Brain pericyte (primary cell): ENCODE measurements at places on chromosomes 16 and 17.

- DNase-seq, result no peak
These were observed 565 bp downstream of the DDX52 start for GRCh38 chr17:37642681-37643080.

GRCh38 chr17:83062818-83063671 is 16.4 kb upstream of the METRNL start:
- no peak for DNase-seq

- no peak for DNase-seq
These were observed 381.0 kb downstream of the TOX3 start for GRCh38 chr16:52165961-52166360.

DNA sequence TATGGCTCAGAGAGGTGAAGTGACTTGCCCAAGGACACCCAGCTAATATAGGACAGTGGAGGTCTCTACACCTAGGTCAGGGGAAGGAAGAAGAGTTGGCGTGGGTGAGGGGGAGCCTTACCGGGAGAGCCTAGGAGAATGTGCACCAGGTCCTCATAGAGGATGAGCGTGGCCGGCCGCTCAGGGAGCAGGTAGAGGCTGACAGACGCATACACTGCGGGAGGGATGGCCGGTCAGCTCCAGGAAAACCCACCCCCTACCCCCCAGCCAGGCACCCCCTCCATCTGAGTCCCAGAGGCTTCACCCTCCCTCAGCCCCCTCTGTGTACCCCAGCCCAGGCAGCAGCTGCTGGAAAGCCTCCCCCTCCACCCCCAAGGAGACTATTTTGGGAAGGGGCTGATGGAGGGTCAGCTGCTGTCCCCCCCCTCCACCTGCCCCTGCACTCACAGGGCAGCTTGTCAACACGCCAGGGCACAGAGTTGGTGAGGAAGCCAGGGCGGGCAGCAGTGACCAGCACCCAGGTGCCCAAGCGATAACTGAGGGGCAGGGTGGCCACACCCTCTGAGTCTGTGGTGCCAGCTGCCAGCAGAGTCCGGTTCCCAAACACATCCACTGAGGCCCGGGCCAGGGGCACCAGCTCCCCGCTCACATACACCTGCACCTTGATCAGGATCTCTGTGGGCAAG is 4.1 kb downstream of the FAM171A2 start:
- DNase-seq, result no peak
